ENCODE measurements at places on chromosomes 2 and 18.

DNA sequence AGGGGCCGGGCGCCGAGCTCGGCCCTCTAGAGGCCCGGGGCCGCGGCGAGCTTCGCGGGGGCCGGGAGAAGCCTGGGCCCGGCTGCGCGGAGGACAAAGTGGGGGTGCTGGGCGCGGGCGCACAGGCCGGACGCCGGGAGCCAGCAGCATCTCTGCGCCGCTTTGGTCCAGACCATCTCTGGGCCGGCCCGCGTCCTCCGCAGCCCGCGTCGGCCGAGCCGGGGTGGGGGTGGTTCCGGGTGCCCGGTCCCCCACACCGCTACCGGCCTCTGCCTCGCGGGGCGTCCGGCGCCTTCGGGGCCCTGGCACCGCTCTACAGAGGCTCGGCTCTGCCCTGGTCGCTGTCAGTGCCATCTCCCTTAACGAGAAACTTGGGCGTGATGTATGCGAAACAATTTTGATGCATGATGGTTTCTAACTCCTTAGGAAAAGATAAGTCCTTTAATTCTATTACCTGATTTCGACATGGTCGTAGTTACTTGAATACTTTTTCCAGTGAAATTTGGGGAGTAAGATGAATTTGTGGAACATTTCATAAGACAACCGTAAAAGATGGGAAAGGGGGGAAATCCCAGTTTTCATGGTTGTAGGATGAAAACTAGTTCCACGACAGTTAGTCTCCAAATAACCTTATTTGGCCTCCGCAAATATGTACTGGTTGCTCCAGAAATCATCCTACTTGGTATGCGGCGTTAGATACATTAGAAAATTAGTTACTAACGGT is 562 bp downstream of the TWSG1 start:
- DNase-seq = no peak

DNA sequence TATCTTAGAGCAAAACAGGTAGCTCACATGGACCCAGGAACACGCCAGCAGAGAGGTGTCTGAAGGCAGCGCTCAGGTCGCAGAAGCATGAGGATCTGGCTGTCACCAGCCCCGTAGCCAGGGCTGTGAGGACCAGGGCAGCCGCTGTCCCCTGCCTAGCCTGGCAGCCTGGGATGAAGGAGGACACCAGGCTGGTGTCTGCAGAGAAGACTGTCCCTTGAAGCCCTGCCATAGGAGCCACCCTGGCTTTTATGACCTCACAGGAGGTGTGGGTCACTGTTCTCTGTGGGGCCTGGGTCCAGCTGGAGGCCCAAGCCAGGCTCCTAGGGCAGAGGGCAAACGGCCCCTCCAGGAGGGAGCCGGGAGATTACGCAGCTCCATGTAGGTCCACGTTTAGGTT is at the start of gene SPATA3:
Gene SPATA3, plus strand, starts transcription at position 301 of the 400 bp plus-strand sequence. CDS start 113 bp downstream, outside the sequence.
- DNase-seq = no peak

GRCh38 chr2:119062179-119062578 is 96.4 kb downstream of the C1QL2 start:
- DNase-seq = no peak

DNA sequence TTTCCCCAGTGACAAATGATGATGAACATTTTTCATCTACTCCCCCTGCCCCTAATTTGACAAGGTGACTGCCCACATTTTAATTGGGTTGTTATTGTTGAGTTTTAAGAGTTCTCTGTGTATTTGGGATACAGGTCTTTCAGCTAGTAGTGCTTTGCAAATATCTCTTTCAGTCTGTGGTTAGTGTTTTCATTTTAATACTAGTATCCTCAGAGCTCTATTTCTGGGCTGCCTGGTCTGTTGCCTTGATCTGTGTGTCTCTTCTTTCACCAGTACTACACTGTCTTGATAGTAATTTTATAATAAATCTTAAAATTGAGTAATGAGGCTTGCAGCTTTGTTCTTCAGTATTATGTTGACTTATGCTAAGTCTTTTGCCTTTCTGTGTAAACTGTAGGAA is 19.7 kb downstream of the EIF5B start:
- no peak for DNase-seq

- no peak for DNase-seq
Measured at GRCh38 chr18:48979944-48980890, 29.5 kb upstream of the SMAD7 start.

GRCh38 chr2:168034616-168035015 is 212.8 kb downstream of the STK39 start:
- DNase-seq = no peak

- DNase-seq = no peak
Measured at GRCh38 chr2:6933911-6934310, 16.7 kb downstream of the RNF144A start.

GRCh38 chr2:45776160-45776955 is 124.9 kb downstream of the PRKCE start:
- no peak for DNase-seq

DNA sequence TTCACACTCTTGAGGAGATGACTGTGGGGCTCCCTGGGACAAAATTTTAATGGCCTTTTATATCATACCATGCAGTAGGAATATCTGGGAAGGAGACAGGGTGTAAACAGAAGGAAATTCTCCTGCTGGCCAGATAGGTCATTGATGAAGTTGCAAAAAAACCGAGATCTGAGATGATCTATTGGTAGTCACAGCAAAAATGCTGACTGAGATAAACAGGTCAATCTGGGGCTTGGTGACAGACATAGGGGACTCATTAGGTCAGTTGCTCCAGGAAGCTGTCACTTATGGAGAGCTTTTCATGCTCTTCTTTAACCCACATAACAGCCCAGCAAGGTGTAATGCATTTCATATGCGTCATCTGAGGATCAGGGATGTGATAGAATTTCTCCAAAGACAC is 2.6 kb upstream of the IL36A start:
- no peak for DNase-seq

GRCh38 chr2:172013396-172013795 is 13.6 kb downstream of the METAP1D start:
- DNase-seq = no peak

DNA sequence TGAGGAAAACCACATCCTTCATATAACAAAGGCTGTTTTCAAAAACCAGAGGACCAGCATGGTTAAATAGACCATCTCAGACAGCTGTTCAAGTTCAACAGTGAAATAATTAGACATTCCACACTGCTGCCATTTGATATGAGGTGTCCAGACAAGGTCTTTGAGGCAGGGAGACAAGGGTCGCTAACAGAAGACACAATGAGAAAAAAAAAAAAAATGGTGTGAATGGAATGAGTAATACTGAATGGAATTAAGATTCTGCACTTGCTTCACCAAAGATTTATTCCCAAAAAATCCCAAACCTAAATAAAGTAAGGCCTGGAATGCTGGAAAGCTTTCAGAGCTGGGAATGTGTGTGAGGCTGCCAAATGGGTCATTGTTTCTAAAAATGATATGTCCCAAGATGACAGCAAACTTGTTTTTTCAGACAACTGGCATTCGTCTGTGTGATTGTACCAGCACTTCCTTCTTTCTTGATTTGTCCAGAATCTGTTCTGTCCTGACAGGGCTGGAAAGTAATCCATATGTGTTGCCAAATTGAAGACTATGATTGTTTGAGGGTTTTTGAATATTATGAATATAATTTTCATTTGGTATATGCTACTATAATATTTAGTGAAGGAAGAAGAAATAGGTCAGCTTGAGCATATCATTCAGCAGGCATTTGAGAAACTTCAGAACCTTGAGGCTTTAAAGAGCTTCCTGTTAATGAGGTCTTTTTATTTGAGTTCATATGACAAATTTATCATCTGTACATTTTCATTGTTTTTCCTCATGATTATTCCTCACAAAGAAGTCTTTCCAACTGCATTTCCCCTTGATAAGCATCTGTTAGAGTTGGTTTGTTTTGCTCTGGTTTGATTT is 85.2 kb upstream of the ITGA4 start:
- no peak for DNase-seq

- no peak for DNase-seq
Measured at GRCh38 chr2:66445925-66446871, 11.3 kb downstream of the MEIS1 start.

GRCh38 chr2:201433394-201433995 is 17.8 kb downstream of the TRAK2 start:
- DNase-seq = no peak

DNA sequence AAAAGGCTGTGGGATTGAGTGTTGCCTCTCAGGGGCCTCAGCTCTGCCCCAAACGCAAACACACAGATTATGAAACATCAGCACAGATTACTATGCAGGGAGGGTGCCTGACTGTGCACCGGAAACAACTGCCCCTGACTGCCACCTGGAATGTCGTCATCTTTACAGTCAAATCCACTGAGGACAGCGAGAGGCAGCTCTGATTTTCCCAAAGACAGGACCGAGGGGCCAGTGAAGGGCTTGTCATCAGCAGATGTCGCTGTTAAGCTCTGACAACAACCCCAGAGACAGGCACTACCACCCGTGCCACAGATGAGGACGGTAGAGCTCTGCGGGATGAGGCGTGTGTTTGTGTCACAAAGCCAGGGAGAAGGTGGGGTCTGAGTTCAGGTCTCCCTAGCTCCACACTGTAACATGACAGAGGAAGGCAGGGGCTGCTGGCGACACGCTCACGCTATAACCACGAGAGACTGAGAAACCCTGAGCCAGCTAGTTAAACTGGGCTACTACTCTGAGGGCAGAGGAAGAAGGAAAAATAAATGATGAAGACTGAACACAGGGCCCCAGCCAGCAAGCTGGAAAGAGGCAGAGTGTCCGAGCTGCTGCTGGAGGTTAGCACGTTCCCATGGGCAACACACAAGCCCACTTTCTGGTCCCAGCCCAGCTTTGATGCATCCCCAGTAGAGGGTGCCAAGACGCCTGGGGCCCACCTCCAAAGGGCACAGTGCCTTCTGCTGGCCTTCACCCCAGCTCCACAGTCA is 47.0 kb downstream of the PARD6G start:
- DNase-seq = no peak

- no peak for DNase-seq
Measured at GRCh38 chr2:138829326-138829919, 49.2 kb upstream of the NXPH2 start.

GRCh38 chr2:73993376-73993775 is 8.7 kb downstream of the TET3 start:
- DNase-seq = no peak

GRCh38 chr2:118698564-118698963 is 148.9 kb downstream of the EN1 start:
- no peak for DNase-seq

DNA sequence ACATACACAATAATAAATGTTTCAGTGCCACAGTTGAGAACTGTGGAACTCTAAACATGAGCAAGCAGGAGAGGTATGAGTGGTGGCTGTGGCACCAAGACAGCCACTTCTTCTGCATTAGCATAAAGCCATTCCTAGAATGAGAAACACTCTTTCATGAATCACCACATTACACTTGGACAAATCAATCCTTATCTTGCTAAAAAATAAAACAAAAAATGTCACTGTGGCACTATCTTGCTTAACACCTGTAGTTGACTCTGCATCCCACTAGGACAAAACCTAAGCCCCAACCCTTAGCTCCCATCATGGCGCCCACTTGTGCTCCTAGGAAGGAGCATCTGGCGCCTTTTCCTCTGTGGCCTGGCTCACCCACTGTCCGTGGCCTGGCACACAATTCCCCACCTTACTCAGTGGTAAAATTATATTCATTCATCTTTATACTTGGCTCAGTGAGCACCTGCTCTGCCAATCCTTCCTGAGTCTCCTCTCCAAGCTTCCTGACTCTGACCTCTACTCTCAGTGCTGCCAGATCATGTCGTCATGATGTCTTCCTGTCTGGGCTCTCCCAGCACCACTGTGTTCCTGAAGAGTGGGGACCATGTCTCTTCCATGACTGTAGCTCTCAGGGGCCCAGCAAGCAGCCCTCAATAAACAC is 272.9 kb downstream of the LNPK start:
- no peak for DNase-seq

DNA sequence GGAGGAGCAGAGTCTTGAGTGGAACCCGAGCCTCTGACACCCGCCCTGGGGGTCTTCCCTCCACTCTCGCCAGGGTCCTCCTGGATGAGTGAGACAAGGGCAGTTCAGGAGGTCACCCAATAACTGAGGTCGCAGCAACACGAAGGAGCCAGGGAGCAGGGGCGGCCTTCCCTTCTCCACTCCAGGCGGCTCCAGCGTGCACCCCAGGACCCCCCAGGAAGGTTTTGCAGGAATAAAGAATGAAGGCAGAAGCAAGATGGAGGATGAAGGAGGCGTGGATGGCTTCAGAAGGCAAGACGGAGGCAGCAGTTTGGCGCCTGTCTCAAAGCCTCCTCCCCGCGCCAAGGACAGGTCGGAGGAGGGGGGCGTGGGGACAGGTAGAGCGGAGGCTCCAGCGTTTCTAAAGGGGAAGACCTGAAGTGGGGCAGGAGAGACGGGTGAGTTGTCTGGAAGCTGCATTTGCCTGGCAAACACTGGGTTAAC is 579 bp upstream of the ITM2C start:
- no peak for DNase-seq

DNA sequence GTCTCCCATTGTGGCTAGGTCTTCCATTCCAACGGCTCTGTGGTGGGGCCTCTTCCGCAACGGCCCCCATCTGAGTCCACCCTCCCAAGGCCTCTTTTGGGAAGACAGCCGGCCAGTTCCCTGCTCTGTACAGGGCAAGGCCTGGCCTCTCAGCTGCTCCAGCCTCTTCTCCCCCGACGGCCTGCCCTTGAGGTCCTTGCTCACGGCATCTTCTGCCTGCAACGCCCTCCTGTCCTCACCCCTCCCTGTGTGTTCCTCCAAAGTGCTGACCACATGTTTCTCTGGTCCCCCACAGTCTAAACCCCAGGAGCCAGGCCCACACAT is 16.0 kb downstream of the HS6ST1 start:
- DNase-seq = no peak

DNA sequence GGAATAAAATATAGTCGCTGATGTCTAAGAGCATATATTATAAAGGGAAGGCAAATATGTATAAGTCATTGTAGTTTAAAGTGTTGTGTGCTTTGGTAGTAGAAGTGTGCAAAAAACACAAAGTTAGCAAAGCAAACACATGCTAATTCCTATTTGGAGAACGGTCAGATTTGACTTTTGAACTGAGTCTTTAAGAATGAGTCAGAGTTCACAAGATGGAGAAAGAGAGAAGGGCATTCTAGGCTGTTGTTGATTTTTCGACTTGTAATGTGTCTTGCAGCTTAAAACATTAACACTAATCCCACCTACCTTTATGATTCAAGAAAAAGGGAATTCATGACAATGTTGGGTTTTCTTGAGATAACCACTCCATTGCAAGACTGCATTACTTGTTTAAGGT is 98.1 kb downstream of the CRIM1 start:
- no peak for DNase-seq

GRCh38 chr2:27809761-27810241 is 38.3 kb downstream of the MRPL33 start:
- no peak for DNase-seq
